ENCODE measurements at places on chromosomes 13 and 19. TPM values are rescaled to one million over a fixed set of nuclear protein-coding genes. Genes with fewer than 3 reads are reported as not detected.
A peak's percentile ranks its signal among the peaks of the same experiment; 100 is the strongest.

DNA sequence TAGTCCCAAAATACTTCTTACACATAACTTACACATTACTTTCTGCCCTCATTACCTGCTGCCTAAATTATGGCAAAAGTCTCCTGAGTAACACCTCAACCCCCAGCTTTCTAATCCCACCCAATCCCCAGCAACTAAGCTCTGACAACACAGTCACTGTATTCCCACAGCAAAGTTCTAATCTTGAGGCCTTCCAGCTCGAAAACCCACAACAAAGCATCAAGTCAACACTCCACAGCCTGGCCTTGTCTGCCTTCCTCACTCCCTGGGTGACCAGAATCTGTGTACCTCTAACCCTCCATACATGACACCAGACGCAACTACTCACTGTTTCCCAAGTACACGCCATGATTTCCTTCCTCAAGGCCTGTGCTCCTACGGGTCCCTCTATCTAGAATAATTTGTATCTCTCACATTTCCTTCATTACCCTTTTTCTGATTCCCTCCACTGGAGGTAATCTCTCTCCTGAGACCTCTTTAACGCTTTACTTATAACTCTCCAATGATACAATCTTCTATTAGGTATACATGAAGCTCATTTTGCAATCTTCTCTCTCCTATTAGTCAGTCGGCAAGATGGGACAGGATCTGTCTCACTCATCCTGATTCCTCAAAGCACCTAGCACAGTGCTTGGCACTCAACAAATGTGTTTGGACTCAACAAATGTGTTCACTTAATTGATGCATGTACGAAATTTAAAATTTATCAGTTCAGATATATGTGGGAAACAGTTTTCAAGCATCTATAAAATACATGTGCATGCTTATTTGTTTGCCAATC, 87.6 kb upstream of the DOCK9 start:
- DNase-seq: no peak

- DNase-seq: peak; percentile 94
Measured at GRCh38 chr19:13260883-13261653, 110.9 kb downstream of the IER2 start.

DNA sequence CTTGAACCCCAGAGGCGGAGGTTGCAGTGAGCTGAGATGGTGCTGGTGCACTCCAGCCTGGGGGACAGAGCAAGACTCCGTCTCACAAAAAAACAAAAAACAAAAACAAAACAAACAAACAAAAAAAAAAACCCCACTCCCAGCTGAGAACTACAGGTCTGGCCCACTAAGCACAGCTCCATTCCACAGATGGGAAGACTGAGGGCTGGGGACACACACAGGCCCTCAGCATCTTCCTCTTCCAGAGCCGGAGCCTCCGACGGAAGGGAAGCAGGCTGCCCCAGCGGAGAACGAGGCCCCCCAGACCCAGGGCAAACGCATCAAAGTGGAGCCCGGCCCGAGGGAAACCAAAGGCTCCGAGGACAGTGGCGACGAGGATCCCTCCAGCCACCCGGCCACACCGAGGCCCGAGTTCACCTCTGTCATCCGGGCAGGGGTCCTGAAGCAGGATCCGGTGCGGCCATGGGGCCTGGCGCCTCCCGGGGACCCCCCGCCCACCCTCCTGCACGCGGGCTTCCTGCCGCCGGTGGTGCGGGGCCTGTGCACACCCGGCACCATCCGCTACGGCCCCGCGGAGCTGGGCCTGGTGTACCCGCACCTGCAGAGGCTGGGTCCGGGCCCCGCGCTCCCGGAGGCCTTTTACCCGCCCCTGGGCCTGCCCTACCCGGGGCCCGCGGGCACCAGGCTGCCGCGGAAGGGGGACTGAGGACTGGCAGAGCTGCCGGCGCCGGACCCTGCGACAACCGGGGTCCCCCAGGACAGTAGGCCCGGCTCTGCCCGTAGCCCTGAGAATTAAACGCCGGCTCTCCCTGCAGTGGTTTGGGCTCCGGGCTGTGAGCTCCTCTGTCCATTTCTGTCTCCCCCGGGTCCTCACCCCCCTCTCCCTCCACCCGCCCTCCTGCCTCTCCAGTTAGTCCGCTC, 3.2 kb downstream of the TMEM160 start:
- DNase-seq: no peak

GRCh38 chr19:45079911-45080370, 881 bp downstream of the GEMIN7 start:
- no peak for DNase-seq

- peak; percentile 73 for DNase-seq
Measured at GRCh38 chr13:106028911-106029310, 506.6 kb downstream of the EFNB2 start.

DNA sequence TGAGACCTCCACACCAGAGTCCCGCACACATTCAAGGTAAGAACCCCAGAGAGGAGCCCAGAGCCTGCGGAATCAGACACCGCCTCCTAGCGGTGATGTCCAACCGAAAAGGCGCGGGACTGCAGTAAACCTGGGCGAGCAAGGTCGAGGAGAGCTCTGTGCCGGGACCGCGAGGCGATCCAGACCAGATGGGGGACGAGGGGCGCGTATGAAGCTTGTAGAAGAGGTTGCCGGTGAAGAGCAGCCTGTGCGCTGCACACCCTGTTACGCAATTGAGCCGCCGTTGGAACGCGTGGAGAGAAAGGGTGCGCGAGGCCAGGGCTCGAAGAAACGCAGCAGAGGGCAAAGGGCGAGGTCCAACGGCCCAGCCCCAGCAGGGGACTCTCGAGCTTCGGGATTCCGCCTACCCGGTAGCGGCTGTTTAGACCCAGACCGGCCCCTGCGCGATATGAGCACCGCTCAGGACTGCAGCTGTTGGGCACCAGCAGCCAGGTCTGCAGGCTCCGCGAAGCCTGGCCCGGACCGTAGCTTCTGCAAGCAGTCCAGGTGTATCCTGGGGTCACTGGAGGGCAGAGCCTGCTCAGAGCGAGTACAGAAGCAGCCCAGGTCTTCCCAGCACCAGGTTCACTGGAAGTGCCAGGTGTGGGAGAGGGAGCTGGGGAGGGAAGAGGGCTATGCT, 65.9 kb upstream of the ZNF599 start:
- DNase-seq: no peak

DMKN gene
- 34.4 TPM for total RNA-seq

MPHOSPH8 gene
- total RNA-seq: 6.6 TPM

ITPKC gene
- total RNA-seq: 6.3 TPM

Data from M059J (cell line).